ENCODE measurements at places on chromosomes 12 and 14.

- no peak overlapping the region for H3K27ac ChIP-seq
- H3K27me3 ChIP-seq = no peaks in the 10 kb centered on the region
- no peak overlapping the region for H3K4me3 ChIP-seq
- H3K36me3 ChIP-seq = no peaks in the 10 kb centered on the region
These were observed 67.2 kb downstream of the BTG1 start for GRCh38 chr12:92078167-92079053.

GRCh38 chr12:105279460-105280056 is 43.6 kb upstream of the APPL2 start:
- no peaks in the 10 kb centered on the region for H3K27me3 ChIP-seq
- H3K27ac ChIP-seq = no peak overlapping the region
- H3K4me3 ChIP-seq = no peak overlapping the region
- peak; percentile 55 for DNase-seq
- H3K36me3 ChIP-seq = no peaks in the 10 kb centered on the region

GRCh38 chr12:98295681-98296080 is 219.7 kb upstream of the TMPO start:
- H3K4me3 ChIP-seq = no peak overlapping the region
- H3K27ac ChIP-seq = no peak overlapping the region
- no peaks in the 10 kb centered on the region for H3K4me1 ChIP-seq
- DNase-seq = no peak

GRCh38 chr14:103693515-103693914 is 21.7 kb downstream of the XRCC3 start:
- H3K27me3 ChIP-seq = no peaks in the 10 kb centered on the region
- H3K36me3 ChIP-seq = peaks cover 28% of the 10 kb centered on the region
- H3K4me3 ChIP-seq = no peak overlapping the region
- peaks cover 6% of the 10 kb centered on the region for H3K4me1 ChIP-seq
- DNase-seq = no peak
- H3K27ac ChIP-seq = no peak overlapping the region

GRCh38 chr12:103712216-103712615 is 125.1 kb downstream of the STAB2 start:
- DNase-seq = no peak
- H3K36me3 ChIP-seq = no peaks in the 10 kb centered on the region
- no peaks in the 10 kb centered on the region for H3K27me3 ChIP-seq
- H3K4me1 ChIP-seq = no peaks in the 10 kb centered on the region

DNA sequence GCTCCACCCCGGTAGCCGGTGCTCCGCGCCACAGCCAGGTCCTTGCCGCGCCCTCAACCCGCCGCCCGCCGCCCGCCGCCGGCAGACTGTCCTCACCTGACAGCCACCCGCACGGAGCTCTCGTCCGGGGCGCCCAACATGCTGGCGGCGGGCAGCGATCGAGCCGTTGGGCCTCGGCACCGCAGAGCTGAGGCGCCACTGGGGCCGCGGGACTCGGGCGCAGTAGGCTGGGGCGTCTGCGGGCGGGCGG is 164 bp downstream of the KIF21A start:
- no peaks in the 10 kb centered on the region for H3K36me3 ChIP-seq
- H3K27ac ChIP-seq = peak overlapping the region; percentile 91
- H3K27me3 ChIP-seq = no peaks in the 10 kb centered on the region
- DNase-seq = no peak
- H3K4me3 ChIP-seq = no peak overlapping the region

All from kidney (tissue), 22 donors.